ENCODE measurements at places on chromosomes 1 and 21.

DNA sequence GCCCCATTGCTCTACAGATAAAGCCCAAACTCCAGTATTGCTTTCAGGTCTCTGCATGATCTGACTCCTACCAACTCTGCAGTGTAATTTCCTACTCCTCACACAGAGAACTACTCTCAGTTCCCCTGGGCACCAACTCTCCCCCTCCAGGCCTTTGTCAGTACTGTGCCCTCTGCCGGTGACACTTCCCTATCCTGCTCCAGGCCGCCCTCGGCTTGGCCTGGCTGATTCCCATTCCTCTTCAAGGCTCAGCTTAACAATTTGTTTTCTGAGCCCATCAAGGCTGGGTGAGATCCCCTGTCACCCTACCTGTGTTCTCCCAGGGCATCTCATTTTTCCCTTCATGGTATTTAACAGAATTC, 2.6 kb downstream of the SLAMF8 start:
- DNase-seq = no peak

DNA sequence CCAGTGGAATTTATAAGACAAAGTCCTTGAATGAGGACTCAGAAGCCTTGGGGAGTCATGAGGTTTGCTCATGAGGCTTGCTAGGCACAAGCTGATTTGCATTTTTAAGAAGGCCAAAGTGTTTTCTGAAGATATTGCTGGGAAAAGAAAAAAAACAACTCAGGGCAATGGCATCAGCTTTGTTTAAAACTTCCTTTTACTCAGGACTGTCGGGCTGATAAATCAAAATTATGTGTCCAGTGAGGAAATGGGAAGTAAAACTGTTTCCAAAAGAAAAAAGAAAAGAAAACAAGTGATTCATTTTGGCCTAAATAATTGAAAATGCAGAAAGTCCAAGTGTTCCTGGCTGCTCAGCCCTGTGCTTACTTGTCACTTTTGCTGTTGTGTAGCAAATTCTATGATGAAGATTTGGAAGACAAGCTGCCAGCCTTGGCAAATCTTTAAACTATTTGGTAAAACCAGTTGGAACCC, 282.4 kb downstream of the HLX start:
- DNase-seq = no peak

DNA sequence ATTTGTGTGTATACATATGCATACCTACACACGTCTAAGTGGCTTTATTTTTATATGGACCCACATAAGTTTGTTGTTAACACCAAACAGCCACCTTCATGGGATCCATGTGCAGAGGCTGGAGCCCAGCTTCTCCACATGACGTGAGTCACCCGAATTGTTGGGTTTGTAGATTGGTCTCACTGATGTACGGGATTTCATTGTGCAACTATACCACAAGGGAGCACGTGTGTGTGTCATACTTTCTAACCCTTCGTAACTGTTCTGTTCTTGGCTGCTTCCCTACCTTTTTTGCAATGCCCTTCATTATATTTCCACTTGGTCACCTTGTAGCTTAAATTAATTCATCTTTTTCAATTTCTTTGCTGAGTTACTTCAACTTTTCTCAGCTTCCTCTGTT, 21.0 kb downstream of the SPRTN start:
- no peak for DNase-seq

GRCh38 chr21:44697811-44698734, 1.1 kb downstream of the KRTAP10-12 start:
- no peak for DNase-seq

GRCh38 chr1:153612755-153613331, at the start of gene S100A16:
TSS of gene S100A16 (minus strand) at chr1:153613137. CDS start at chr1:153608151, 4,986 bp downstream.
- DNase-seq = no peak

GRCh38 chr1:64100791-64101190, 102.6 kb upstream of the UBE2U start:
- no peak for DNase-seq

GRCh38 chr1:227747948-227748495, 12.8 kb downstream of the SNAP47 start:
- DNase-seq = no peak

DNA sequence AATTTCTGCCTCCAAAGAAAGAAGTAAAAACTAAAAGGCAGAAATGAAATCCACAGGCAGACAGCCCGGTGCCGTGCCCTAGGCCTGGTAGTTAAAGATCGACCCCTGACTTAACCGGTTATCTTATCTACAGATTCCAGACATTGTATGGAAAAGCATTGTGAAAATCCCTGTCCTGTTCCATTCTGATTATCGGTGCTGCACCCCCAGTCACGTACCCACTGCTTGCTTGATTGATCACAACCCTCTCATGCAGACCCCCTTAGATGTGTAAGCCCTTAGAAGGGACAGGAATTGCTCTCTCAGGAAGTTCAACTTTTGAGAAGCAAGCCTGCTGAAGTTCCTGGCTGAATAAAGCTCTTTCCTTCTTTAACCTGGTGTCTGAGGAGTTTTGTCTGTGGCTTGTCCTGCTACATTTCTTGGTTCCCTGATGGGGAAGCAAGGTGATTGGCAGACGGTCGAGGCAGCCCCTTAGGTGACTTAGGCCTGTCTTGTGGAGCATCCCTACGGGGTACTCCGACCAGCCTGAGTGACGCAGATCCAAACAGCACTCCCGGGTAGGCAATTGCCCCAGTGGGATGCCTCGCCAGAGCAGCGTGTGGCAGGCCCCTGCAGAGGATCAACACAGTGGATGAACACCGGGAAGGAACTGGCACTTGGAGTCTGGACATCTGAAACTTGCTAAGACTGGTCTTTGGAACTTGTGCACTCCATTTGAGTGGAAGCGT, 111.2 kb upstream of the PPM1J start:
- DNase-seq = no peak

DNA sequence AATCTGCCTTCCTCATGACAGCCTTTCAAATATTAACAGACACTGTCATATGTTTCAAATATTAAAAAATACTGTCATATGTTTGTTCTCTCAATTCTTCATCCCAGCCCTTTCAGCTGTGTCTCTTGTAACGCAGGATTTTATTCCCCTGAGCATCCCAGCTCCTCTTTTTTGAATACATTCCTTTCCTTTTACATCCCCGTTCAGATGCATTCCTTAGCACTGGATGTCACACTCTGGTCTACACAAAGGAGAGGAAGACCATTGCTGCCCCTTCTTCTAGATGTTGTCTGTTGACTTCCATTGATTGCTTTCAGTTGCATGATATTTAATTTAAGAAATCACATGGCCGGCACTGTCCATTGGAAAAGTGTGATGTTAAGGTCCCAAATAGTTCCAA, 117.4 kb upstream of the PAXBP1 start:
- no peak for DNase-seq

DNA sequence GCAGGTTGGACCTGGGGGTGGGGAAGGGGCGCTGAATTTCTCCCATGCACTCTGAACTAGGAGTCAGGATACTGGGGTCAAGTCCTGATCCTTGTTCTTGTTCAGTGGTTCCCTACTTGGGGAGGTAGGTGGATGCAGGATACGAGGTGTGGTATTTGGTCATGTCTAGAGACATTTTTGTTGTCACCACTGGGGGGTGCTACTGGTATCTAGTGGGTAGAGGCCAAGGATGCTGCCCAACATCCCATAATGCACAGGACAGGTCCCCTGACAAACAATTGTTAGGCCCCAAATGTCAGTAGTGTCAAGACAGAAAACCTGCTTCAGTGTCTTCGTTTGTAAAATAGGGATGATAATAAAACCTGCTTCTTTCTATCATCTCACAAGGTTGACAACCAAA, 259.0 kb upstream of the FOXD3 start:
- DNase-seq = no peak

- peak; percentile 48 for DNase-seq
Measured at GRCh38 chr1:220487297-220487820, 40.6 kb upstream of the MARK1 start.

DNA sequence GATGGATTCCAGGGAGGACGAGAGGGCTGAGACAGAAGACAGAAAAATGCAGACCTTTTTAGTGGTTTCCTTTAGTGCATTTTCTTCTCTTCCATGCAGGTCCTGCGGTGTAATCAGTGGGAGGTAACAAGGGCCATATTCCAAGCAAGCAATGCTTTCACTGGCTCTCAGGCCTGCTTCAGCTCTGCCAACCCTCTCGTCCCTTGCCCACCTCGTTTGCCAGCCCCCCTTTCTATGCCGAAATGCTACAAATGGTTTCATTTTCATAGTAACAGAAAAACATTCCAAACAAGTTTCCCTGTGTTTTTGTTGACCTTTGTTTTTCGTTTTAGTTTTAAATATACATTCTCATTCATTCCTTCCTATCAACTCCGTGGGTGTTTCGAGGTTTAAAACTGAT, 443.1 kb downstream of the TTLL7 start:
- no peak for DNase-seq

- DNase-seq = no peak
Measured at GRCh38 chr1:230806552-230806951, 59.4 kb downstream of the CAPN9 start.

GRCh38 chr1:21931171-21932093, 5.7 kb downstream of the HSPG2 start:
- DNase-seq = no peak

DNA sequence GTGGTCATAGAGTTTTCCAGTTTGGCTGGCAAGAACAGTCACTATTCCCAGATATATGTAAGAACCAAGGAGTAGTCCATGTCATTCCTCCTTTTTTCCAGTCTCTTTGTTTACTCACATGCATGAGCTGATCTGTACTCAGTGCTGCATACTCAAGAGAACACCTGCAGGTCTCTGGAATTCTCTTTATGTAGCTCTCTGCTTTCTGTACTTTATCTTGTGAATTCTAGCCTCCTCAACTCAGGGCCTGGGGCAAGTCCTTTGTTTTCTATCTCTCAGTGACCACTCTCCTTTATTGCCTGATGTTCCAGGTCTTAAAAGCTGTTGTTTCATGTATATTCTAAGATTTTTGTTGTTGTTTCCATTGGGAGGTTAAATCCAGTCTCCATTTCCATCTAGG, 478.9 kb downstream of the DPYD start:
- DNase-seq = no peak

GRCh38 chr1:234963180-234963903, 165.3 kb downstream of the TOMM20 start:
- DNase-seq = no peak

GRCh38 chr1:51305371-51305823, 25.0 kb downstream of the TTC39A start:
- no peak for DNase-seq

DNA sequence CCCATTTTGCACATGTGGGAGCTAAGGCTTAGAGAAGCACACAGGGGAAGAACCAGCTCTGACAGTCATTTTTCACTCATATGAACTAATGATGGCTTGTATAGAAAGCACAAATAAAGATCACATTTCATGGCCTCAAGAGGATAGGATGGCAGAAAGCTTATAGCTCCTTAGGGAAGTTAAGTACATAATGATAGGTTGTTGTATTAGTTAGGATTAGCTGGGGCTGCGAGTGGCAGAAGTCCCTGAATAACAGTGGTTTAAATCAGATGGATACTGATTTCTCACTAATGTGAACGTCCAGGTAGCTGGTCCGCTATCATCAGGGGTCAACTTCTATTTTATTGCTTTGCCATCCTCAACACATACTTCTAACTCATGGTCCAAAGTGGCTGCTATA, 284.0 kb downstream of the RPS6KC1 start:
- no peak for DNase-seq

DNA sequence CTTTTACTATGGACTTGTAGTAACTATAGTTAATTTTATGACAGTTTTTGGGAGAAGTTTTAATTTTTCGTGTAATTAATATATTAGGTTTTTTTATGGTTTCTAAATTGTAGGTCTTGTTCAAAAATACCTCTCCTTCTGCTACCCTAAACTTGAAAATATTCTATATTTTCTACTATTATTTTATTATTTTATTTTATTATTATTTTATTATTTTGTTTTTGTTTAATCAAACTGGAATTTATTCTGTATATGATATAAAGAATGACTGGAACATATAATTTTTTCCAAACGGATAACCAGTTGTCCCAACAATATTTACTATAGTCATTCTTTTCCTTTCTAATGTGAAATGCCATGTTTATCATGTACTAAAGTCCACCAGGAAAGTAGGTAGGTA, 17.1 kb upstream of the AGO4 start:
- no peak for DNase-seq

DNA sequence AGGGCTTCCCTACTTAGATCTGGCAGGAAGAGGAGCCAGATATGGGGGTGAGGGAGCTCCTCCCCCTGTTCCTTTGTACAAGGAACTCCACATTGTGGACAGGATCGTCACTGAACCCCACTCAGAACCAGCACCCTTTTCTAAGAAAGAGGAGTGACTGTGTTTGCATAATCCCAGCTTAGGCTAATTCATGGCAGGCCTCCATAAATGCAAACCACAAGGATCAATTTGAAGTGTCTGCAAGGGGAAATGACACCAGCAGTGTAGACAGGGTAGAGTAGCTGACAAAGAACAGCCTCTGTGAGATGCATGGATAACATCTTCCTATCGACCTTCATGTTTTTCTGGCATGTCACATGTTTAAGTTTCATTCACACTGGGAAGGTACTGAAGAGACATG, 11.7 kb downstream of the MX1 start:
- DNase-seq = no peak

GRCh38 chr1:46903481-46903880, 37.8 kb downstream of the CYP4A11 start:
- DNase-seq = no peak

- DNase-seq = no peak
Measured at GRCh38 chr21:27320868-27321267, 354.0 kb upstream of the ADAMTS5 start.

- no peak for DNase-seq
Measured at GRCh38 chr1:156337888-156338179, 258 bp downstream of the CCT3 start.

GRCh38 chr1:228393268-228393701, 13.3 kb downstream of the TRIM11 start:
- DNase-seq = no peak

DNA sequence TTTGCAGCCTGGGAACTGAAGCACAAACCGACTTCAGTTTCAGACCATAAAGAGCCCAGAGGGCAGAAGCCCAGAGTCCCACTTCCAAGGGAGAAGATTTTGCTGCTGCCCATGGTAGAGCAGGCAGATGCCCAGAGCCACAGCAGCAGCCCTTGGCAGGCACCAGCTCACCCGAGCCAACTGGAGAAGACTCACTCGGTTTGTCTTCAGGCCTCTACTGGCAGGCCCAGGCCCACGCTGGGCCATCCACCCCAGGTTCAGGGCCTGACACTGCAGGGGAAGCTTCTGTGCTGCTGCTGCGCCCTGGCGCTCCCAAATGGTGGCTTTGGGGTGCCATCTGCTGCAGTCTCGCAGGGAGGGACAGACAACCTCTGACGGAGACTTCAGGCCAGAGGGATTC, 33.3 kb downstream of the SLC66A1 start:
- DNase-seq = no peak

DNA sequence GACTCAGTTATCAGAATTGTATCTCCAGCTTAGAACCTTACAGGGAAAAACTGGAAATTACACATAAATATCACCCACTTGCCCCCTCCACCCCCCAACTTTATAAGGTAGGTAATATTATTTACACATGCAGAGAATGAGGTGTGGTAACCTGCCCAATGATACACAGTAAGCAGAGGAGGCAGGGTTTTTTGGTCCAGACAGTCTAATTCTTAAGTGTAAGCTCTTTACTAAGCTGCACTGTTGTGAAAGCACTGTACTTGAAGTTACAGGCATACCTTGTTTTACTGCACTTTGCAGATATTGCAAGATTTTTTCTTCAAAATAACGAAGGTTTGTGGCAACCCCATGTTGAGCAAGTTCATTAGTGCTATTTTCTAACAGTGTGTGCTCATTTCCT, 24.8 kb upstream of the MYOCOS start:
- DNase-seq = no peak

All from left renal cortex interstitium (tissue), 4 donors.